ENCODE measurements at places on chromosomes 2 and 18.
A peak's percentile ranks its signal among the peaks of the same experiment; 100 is the strongest.

DNA sequence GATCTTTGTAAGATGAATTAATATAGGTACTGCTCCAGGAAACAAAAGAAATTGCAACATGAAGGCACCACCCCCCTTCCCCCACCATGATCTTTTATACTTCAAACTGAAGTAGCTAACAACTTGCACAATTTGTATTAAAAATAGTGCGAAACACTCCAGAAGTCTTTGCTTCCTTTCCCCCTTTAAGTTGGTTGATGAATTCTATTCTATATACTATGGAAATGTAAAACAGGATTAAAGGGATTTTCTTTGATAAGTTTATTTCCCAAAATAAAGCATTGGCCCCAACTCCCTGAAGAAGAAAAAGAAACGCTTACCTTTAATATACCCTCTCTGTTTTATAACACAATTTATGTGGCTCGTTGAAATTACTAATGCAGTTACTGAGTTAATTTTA, 227.1 kb downstream of the ARHGAP15 start:
- no peak for DNase-seq

GRCh38 chr2:177287814-177288213, 23.3 kb upstream of the NFE2L2 start:
- DNase-seq: no peak

DNA sequence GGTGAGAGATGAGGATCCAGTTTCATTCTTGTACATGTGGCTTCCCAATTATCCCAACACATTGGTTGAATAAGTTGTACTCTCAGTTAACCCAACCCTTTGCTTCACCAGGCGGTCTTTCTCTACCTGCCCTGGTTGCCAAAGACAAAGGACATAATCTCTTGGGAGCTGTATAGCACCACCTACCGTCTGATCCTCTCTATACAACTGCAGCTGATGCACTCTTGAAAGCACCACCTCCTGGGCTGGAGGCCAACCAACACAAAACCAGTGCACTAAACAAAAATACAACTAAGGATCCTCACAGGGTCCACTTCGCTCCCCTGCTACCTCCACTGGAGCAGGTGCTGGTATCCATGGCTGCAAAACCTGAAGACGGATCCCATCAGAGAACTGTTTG, 473.6 kb upstream of the NRXN1 start:
- DNase-seq: no peak

DNA sequence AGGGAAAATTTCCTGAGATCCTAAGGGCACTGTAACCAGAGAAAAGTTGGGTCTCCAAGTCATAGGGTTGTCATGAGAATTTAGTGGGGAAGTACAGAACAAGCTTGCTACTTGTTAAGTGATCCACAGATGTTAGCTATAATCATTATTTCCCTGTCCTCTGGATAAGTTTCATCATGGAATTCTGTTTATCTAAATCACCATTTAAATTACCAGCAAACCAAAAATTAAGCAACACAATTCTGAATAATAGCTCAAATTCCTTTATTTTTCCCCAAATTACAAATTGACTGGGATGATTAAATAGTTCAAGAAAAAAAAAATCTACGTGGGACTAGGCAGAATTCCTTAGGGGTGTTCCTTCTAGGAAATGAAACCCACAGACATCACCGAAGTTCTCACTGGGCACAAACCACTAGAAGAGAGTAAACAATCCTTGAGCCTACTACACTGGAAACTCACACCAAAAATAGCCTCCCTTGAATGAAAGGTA, 159.5 kb downstream of the COL6A3 start:
- no peak for DNase-seq

DNA sequence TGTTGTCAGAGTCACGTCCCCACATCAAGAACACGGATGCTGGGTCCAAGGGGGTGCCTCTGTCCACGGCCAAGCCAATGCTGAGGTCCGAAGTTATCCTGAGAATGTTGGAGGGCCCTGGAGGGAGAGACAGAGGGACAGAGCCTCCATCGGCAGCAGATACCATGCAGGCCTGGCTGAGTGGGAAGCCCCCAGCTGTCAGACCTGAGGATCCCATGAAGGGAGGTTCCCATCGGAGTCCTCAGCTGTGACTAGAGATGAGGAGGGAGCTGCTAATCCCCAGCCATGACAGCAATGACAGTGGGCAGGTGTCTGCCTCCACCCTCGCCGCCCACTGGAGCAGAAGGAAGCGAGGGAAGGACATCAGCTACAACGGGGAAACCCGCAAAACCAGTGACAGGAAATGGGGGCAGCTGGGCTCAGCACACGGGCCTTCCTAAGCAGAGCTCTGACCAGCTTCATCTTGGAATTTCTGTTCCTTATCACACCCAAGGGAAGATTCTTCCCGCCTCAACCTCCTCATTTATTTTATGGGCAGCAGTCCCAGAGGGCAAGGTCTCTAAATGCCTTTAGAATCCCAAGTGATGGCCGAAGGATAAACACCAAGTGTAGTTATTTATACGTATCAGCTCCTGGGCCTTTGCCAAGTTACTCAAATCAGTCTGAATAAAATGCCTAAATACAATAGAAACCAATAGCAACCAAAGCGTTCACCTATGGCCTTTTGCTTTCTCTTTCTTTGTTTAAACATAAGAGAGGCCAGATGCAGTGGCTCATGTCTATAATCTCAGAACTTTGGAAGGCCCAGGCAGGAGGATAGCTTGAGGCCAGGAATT, 32.2 kb downstream of the FAM178B start:
- DNase-seq: peak; percentile 21

DNA sequence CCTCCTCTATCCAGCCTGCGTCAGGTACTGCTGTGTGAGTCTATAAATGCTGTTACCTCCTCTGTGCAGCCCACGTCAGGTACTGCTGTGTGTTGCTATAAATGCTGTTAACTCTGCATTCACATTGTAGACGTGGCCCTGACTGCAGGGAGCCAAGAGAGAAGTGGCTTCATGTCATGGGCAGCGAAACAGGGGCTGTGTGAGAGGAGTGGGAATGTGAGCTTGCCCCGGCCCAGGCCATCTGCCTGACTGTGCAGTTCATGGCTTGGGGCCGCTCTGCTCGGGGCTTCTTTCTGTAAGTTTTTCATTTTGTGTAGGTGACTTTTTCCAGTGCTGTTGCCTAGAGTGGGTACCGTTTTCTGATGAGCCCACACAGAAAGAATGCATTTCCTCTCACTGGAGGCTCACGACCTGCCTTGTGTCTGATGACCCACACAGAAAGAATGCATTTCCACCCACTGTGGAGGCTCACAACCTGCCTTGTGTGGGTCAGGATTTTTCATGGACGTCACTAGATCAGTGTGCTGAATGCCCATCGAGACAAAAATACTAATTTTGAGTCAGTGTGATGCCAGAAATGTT, 104.5 kb downstream of the SNTG2 start:
- no peak for DNase-seq

GRCh38 chr2:215841175-215841816, 172.1 kb downstream of the MREG start:
- no peak for DNase-seq

GRCh38 chr2:238854699-238855229, 6.9 kb downstream of the TWIST2 start:
- no peak for DNase-seq

All from activated naive CD4-positive, alpha-beta T cell treated with Interleukin-2 at 50 U/mL for 16 hours (primary cell).